Fibroblast of skin of abdomen (primary cell): ENCODE measurements at places on chromosomes 7 and 10.
A peak's percentile ranks its signal among the peaks of the same experiment; 100 is the strongest.

DNA sequence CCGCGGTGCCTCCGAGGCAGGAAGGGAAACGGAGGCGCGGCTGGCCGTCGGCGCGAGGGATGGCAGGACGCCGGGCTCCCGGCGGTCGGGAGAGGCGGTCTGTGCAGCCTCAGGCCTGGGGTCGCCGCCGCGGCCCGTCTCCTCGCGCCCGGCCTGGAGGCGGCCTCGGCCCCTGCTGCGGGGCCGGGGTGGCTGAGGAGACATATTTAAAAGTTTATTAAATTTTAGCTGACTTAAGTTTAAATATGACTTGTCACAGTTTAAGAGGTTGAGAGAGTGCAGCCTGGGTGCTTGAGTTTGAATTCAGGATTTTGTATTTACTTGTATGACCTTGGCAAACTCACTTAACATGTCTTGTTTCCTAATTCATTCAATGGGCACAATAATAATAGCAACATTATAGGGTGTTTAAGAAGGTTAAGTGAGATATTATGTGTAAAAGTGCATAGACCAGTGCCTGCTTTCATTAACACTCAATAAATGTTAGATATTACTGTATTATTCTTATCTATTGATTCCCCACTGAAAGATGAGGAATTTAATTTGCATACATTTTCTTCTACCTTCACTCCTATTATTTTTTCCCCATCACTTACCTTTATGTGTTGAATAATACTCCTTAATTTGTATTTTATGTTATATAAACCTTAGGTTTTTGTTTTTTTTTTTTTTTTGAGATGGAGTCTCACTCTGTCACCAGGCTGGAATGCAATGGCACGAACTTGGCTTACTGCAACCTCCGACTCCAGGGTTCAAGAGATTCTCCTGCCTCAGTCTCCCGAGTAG is 718 bp downstream of the DYNC2I1 start:
- DNase-seq, result no peak

DNA sequence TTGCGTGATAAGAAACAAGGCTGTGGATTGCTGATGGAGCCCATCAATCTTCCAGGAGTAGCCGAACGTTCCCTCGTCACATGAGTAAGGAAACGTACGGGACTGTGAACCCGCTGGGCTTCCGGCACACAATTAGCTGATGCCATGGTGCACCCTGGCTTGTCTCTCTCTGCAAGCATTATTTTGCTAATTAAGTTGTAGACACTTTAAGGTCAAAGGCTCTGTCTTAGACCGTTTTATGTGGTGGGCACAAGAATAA is 50.9 kb downstream of the ADARB2 start:
- DNase-seq, result no peak

DNA sequence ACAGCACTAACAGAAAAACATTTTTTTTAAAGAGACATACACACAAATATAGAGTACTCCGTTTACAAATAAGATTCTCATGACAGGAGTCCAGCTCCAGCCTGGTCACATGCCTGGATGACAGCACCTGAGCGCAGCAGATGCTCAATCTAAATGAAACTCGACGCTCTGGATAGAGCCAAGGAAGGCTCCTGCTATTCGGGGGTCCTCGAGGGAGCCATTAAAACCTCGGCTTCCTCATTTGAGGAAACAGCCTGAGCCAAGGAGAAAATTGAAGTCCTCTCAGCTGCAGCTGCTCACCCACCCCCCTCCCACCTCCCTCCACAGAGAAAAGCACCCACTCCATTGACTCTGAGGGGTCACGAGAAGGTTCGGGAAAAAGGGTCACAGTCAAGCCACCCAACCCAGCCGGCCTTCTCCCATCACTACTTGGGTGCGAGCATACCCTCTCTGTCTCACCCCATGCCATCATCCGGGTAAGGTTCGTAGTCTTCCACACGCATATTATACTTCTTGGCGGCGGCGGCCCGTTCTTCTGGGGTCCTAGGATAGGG is 673 bp downstream of the NDUFB8 start:
- DNase-seq, result no peak

GRCh38 chr7:137928626-137929025 is 73.3 kb downstream of the CREB3L2 start:
- no peak for DNase-seq

DNA sequence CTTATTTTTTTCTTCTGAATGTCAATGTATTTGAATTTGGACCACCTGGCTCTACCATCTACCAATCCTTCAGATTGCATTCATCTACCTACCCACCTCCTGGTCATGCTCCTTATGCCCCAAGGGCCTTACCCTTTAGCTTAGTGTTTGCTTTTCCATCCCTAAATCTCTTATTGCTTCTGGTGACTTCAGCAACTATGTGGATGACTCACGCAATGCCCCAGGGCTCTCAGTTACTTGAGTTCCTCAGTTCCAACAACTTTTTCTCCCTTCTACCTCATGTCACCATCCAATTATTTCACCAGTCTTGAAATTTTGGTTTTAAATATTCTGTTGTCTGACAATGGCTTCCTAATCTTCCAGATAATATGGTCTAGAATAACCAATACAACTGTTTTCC is 118.9 kb downstream of the CFAP58 start:
- DNase-seq, result peak; percentile 8
